HFFc6 (cell line): ENCODE measurements at places on chromosomes 5 and 9. TPM values are rescaled to one million over a fixed set of nuclear protein-coding genes. Genes with fewer than 3 reads are reported as not detected.

TTC39B gene
- 4.4 to 5.8 TPM (median 5.7 TPM) in 3 replicates for total RNA-seq

PTGDS gene
- not detected in 2 replicates for total RNA-seq

GRM6 gene
- not detected in 2 replicates for total RNA-seq

IFNA16 gene
- not detected in 2 replicates for total RNA-seq

RGS3 gene
- total RNA-seq: 53.0 to 53.8 TPM (median 53.6 TPM) in 3 replicates

TUT7 gene
- total RNA-seq: 20.1 to 22.1 TPM (median 20.8 TPM) in 3 replicates

FGD3 gene
- not detected in 3 replicates for total RNA-seq

FOXD4L5 gene
- total RNA-seq: 0.05 TPM in 1 of 3 replicates, not detected in the others

SLC34A1 gene
- not detected in 3 replicates for total RNA-seq

UGT3A1 gene
- not detected in 2 replicates for total RNA-seq
